ENCODE measurements at places on chromosomes 11 and 22. TPM values are rescaled to one million over a fixed set of nuclear protein-coding genes. Genes with fewer than 3 reads are reported as not detected.

The MMP13 gene
- total RNA-seq: not detected

The TMEM179B gene
- total RNA-seq: 39.4 TPM

The EMID1 gene
- 0.08 TPM for total RNA-seq

The TBX1 gene
- 2.8 TPM for total RNA-seq

The BRSK2 gene
- not detected for total RNA-seq

The MAPK8IP2 gene
- total RNA-seq: 1.1 TPM

The FRMD8 gene
- 42.7 TPM for total RNA-seq

The PDE2A gene
- total RNA-seq: 0.41 TPM

The C11orf42 gene
- not detected for total RNA-seq

DNA sequence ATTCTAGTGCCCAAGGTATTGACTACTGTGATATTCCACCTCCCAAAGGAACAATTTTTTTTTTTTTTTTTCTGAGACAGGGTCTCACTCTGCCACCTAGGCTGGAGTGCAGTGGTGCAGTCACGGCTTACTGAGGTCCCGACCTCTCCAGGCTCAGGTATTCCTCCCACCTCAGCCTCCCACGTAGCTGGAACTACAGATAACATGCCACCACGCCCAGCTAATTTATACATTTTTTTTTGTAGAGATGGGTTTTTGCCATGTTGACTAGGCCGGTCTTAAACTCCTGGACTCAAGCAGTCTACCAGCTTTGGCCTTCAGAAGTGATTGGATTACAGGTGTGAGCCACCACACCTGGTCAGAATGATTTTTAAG lies 33.4 kb downstream of the MAML2 start:
- DNase-seq: no peak

GRCh38 chr11:118415739-118416068 lies 14.3 kb downstream of the ATP5MG start:
- peak; percentile 96 for DNase-seq

DNA sequence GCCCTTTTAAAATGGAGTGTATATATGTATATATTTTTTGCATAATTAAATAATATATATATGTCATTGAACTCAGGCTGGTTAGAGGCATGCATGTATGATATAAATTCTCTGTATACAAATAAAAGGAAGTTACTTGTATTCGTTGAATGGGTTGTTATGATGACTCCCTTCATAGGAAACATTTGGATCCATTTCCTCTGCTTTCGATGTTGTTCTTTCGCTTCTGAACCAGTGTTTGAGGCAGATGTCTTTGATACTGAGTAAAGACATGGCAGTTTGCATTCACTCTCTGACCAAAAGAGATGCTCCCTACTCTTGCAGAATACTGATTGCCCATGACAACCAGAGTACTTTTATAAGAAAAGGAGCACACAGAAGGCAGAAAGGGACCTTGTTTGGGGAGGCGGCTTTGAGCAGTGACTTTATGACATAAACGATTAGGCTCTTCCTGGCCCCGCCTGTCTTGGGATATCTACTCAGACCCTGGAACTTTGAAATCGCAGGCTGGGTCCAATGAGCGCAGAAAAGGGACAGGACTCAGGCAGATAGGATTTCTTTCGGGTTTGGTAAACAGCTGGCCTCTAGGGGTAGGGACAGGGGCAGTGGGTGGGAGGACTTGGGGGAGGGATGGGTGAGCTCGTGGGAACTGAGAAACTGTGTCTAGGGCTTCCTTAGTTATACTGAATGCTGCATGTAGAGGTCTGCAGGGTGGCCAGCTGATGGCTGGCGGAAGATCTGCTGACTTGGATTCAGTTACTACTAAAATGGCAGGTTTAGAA lies 23.2 kb downstream of the TIMP3 start:
- DNase-seq: no peak

GRCh38 chr11:56457076-56457475 lies 16.1 kb downstream of the OR5M3 start:
- no peak for DNase-seq

DNA sequence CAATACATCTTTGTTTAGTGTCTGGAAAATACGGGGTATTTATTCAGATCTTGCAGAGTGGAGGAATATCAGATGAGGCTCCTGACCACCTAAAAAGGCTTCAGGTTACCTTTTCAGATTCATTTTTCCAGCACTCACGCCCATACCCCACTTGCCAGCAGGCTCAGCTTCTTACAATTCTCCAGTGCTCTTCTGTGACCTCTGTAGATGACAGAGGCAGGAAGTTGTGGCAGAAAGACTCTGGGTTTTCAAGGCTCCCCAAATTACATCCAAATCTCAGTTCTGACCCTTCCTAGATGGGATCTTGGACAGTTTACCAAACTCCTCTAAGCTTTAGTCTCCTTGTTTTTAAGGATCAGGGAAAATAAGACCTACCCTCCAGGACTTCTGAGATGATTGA lies 61.1 kb downstream of the SYTL2 start:
- no peak for DNase-seq

GRCh38 chr11:93490996-93491618 lies 52.1 kb downstream of the SMCO4 start:
- DNase-seq: no peak

GRCh38 chr22:26685601-26686000 lies 28.2 kb downstream of the MIAT start:
- DNase-seq: no peak

DNA sequence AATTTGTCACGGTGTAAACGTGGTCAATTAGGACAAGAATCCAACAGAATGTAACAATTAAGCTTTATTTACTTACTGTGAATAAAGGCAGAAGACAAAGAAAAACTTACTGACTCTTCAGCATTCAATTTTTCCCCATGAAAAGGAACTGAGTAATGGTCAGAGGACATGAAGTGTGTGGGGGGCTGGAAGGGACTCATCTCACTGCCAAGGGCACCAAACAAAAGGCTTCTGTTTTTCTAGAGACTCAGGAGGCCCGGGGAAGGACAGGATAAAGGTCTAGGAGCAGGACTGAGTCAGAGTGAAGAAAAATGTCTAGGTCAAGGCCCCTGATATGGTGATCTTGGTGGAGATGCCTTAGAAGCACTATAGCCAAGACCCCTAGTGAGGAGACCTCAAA lies 564.2 kb upstream of the ANO5 start:
- DNase-seq: no peak

GRCh38 chr11:132728026-132728425 lies 804.3 kb downstream of the OPCML start:
- no peak for DNase-seq

DNA sequence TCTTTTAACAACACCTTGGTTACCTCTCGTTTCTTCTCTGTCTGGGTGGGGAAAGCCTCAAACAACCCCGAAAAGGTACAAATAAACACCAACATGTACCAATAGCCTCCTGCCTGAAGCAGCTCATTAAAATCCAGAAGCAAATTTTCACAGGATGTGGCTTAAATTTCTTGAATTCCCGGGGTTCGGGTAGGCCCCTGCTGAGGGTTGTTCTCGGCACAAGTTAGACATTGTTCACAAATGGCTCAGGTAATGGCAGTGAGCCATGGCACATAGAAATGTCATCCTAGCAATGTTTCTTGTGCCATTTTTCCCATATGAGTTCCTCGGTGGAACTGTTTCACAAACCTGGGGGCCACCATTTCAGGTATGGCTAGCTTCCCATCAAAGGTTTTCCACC lies 19.7 kb upstream of the GLYATL1 start:
- peak; percentile 71 for DNase-seq

DNA sequence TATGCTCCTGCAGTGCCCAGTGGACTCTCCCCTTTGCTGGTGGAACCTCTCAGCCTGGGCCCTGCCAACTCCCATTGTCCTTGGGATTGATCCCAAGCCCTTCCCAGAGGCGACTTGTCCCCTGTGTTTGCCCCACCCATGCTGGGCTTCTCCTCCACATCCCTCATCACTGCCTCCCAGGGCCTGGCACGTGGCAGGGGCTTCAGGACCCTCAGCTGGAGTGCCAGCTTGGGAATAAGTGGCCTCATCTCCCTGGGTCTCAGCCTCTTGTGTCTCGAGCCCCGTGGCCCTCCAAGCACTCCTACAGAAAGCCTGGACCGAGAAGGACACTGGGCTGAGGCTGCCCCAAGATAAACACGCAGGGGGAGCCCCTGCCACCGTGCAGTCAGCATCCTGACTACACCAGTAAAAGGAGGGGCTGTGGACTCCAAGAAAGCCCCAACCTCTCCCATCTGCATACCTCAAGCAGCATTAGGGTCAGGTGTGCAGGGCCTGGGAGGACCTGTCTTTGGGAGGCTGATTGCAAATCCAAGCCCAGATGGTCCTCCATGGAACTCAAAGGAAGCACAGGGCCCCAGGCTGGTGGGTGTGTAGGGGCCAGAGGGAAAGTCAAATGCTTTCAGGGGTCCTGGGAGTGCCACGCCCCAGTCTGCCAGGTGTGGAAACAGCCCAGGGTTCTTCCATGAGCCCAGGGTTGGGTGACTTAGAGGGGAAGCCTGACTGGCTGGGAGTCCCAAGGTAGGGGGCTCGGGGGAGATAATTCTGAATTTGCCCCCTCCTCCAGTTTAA lies 9.5 kb upstream of the GNAZ start:
- DNase-seq: no peak

DNA sequence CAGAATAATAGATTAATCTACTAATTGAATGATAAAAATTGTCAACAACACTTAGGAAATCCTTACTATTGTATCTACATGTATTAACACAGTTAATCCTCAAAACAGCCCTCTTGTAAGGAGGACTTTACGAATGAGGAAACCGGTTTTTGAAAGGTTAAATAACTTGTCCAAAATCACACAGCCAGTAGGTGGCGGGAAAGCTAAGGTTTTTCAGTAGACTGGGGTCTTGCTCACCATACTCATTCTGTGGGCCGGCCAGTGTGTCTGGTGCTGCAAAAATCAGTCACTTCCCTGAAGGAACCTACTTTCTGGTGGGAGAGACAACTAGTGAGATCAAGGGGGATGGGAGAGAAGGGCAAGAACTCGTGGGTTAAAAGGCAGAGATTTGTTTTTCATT lies 3.8 kb downstream of the DCPS start:
- peak; percentile 68 for DNase-seq

- DNase-seq: no peak
Measured at GRCh38 chr11:87300640-87301380, 263.1 kb downstream of the TMEM135 start.

- DNase-seq: no peak
Measured at GRCh38 chr22:50061141-50061823, 3.2 kb upstream of the TTLL8 start.

DNA sequence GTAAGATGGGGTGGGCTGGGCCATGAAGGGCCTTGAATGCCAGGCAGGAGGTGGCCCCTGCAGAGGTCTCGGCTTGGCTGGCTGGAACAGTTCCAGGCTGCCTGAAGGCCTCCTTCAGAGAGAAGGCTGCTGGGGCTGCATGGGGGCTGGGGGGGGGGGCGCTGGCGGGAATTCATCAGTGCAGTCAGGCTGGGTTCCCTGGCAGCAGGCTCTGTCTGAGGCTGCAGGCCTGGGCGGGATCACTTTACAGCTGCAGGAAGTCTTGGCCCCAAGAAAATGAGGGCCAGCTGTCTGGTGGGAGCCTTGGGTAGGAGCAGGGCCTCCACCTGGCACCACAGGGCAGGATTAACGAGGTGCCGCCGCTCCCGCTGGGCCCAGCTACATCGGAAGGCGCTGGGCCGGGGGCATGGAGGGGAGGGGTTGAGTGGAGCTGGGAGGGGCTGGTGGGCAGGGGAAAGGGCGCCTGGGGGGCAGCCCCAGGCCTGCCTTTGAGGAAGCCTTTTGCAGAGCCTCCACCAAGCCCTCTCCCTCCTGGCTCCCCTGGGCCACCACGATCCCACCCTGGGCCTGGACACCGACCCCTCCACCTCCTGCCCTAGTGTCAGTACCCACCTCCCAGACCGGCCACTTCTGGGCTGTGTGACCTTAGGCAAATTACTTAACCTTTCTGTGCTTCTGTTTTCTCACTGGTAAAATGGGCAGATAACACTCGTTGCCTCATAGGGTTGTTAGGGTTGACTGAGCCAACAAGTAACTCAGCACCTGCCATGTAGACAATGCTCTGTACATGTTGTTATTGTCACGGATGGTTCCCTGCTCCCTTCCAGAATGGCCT lies 31.0 kb upstream of the HMOX1 start:
- peak; percentile 43 for DNase-seq

DNA sequence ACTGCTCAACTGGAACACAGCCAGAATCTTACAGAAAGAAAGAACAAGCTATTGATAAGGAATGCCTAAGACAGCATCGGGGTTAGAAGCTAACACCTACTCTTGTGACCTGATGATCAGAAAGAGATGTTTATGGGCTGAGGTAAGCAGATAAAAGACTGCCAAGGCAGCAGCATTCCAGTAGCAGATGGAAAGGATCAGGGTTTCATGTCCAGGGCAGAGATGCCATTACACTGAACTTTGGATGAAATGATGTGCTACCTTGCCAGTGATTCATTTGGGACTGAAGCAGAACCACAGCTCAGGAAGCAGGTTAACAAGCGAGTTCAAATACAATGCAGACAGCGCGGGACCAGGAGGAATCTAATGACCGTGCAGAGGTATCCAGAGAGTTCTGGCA lies 27.1 kb upstream of the APOA1 start:
- peak; percentile 61 for DNase-seq

GRCh38 chr11:88357323-88358039 lies 19.9 kb upstream of the CTSC start:
- DNase-seq: peak; percentile 58

DNA sequence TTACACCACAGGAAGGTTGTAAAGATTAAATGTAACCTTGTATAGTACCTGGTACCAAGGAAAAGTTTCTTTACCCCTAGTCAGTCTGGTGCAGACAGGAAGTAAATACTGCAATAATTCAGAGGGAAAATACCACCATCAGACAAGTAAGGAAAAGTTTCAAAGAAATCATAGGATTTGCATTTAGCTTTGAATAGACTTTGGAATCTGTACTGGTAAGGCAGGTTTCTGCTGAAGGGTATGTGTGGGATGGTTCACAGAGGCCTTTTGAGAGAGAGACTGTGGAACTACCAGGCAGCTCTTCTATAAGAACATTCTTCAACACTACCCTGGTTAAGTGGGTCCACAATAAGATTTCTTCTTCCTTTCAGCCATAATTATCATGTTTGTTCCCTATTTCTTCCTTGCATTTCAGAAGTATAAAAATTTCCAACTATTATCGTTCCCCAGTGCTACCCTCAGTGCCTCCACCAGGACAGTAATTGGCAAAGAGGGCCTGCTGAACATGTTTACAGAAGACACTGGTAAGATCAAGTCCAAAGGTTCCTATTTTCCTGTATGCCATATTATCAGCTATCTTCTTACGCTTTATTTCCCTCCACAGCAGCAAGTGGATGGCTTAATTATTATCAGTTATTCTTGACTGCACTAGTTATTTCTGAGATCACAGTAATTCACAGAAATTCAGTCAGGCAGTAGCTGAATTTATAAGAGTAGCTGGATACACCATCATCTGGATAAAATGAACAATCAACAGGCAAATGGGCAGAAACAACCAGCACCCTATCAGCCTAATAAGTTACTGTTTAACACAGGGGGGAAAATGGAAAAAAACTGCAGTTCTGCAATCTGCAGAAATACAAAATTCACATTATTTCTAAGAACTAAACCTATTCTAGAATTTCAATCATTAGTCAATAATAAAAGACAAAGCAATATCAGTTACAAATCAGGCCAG lies 48.5 kb downstream of the PITPNB start:
- no peak for DNase-seq
